ENCODE measurements at places on chromosomes 5 and 9.

- DNase-seq, result peak; percentile 14
Observed at GRCh38 chr9:131590907-131591844, 45.9 kb downstream of the PRRT1B start.

DNA sequence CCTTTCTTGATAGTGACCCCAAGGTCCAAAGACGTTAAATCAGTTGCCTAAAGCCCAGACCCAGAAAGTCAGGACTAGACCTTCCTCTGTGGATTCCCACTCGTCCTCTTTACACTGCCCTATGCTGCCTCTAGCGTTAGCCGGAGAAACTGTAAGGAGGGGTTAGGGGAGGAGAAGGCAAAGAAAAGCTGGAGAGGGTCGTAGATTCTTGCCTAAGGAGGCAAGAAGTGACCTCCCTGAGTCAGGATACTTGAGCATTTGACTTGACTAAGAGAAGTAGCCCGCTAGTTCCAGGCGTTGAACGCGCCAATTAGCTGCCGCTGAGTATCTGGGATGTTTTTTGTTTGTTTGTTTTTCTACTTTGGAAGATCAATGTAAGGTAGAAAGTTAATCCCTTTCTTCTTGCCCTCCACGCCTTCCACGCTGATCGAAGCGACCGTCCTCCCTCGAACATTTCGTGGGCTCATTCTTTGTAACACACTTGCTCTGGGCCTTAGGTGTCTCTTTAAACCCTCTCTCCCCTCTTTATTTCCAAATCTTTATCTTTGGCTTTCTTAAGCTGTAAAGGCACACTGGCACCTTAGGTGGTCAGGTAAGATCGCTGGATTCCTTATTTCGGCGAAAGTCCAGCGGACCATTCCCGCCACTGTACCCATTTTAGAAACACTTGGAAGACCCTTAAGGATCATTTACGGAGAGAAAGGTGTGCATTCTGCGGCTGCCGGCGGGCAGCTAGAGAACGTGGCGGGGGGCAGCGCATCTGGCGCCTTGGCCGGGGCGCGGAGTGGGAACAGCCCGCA lies 5.1 kb upstream of the RGMB start:
- DNase-seq, result no peak

GRCh38 chr5:124708086-124708485 lies 38.4 kb downstream of the ZNF608 start:
- no peak for DNase-seq

- DNase-seq, result no peak
Observed at GRCh38 chr9:128552744-128553440, 505 bp downstream of the SPTAN1 start.

DNA sequence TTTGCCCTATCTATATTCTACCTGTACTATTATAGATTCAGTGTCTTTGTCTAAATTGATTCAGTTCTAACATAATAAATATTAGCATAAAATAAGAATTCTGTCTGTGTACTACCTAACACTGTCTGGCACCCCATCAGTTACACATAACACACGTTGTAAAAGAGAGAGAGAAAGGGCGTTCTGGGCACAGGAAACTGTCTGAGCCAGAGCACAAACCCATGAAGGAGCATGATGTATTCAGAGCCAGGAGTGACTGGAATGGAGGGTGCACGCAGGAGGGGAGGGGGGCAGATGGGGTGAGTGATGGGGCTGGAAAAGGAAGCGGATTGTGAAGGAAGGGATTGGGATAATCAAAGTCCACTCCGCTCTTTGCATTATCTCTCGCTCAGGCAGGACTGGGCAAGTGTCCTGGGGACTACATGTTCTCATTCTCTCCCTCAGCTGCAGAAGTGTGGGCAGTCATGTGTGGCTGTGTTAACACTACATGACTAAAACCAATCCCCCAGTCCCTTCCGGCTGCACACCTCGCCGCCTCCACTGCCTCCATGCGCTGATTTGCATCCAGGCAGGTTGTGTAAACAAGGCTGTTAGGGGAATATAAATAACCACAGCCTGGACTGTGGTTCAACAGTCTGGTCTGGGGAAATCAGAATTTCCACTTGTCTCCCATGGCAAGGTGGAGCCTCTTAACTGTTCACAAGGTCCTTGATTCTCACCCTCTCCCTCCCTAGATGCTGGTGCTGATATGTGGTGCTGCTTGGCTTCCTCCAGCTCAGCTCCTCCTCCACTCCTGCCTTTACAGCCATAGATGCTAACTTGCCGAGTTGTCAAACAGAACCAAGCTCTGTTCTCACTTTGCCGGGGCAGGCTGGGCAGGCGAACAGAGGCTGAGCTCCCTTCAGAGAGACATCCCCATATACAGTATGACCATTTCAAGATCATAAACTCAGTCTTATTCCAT lies 367.5 kb upstream of the BRINP1 start:
- DNase-seq, result no peak

DNA sequence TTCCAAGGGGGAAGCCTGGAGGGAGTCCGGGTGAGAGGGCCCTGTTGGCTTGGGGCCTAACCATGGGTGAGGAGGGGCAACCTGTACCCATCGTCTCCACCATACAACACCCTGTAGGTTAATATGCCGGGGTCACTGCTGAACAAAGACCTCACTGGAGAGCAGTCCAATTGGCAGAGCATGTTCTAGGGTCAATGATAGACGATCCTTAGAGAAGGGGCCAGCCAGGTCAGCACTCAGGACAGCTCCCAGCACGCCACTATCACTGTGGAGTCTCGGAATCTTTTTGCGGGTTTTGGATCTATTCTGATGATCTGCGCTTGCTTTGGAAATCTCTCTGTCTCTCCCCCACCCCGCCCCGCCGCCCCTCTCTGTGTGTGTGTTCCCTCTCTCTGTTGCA lies 218.4 kb upstream of the MVB12B start:
- DNase-seq, result no peak

GRCh38 chr5:2525351-2525750 lies 226.1 kb downstream of the IRX2 start:
- no peak for DNase-seq

GRCh38 chr9:6757132-6757455 lies 679 bp upstream of the KDM4C start:
- DNase-seq, result no peak

DNA sequence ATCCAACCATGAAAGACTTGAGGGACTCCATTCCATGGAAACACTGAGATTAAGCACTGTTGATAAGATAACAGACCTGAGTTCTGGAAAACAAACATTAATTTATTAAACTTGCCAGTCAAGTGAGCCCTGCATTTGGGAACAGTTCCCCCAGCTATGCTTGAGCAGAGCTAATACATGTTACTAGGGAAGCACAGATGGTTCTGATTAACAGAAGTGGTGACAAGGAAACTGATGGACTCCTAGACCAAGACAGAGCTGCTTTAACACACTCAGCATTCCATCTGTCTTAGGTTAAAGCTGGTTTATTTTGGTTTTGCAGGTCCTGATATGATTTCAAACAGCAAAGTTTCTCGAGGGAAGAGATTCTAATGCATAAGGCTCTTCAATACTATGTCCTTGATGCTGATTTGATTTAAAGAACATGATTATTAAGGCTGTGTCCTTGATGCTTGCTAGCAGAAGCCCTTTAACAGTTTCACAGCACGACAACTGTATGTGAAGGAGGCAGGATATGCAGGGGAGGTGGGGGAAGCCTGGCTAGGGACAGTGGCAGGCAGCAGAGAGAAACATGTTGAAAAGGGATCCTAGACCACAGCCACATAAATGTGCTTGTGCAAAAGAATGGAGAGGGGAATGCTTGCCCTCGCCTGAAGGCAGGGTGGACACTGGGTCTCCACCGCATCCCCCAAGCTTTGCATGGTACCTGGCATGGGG lies 66.2 kb downstream of the ACTBL2 start:
- peak; percentile 52 for DNase-seq

- no peak for DNase-seq
Observed at GRCh38 chr5:147887026-147887627, 8.6 kb downstream of the SCGB3A2 start.

DNA sequence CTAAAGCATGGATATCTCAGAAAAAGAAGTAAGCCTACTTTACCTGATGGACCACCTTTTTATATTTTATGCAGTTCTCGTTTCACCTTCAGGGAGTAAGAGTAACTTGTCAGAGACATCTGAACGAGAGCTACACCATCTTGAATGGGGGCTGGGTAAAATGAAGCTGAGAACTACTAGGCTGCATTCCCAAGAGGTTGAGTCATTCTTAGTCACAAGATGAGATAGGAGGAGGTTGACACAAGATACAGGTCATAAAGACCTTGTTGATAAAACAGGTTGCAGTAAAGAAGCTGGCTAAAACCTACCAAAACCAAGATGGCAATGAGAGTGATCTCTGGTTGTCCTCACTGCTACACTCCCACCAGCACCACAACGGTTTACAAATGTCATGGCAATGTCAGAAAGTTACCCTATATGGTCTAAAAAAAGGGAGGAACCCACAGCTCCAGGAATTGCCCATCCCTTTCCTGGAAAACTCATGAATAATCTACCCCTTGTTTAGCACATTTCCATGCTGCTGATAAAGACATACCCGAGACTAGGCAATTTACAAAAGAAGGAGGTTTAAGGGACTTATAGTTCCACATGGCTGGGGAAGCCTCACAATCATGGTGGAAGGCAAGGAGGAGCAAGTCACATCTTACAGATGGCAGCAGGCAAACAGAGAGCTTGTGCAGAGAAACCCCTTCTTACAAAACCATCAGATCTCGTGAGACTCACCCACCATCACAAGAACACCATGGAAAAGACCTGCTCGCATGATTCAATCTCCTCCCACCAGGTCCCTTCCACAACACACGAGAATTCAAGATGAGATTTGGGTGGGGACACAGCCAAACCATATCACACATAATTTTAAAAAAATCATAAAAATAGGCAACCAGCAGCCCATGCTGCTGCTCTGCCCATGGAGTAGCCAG lies 62.5 kb downstream of the GIN1 start:
- DNase-seq, result no peak

DNA sequence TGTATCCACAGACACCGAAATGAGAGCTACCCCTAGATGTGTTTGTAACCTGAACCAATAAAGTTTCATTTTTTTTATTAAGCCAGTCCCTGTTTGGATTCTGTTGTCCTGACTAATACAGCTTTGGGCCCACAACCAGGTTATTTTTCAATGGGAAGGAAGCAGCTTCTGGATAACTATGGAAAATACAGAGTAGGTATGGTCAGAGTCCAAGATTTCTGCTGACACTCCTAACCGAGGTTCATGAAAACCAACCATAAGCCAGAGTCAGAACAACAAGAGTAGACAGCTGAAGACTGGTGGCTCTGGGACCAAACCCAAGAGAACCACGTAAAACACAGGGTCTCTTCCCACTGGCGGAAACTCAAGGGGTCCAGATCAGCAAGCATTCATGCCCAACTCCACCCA lies 10.8 kb downstream of the KLF9 start:
- DNase-seq, result no peak

All from AG04449 (cell line).